Esophagus muscularis mucosa (tissue), 4 donors: ENCODE measurements at places on chromosomes 12 and 14. TPM values are rescaled to one million over a fixed set of nuclear protein-coding genes. Genes with fewer than 3 reads are reported as not detected.
A peak's percentile ranks its signal among the peaks of the same experiment; 100 is the strongest.

GRCh38 chr12:132622437-132623071 is 4.0 kb downstream of the P2RX2 start:
- H3K4me1 ChIP-seq, result peaks cover 45% of the 10 kb centered on the region
- peaks cover 27% of the 10 kb centered on the region for H3K36me3 ChIP-seq
- H3K27ac ChIP-seq, result peak overlapping the region; percentile 47
- H3K4me3 ChIP-seq, result no peak overlapping the region

Gene METTL25
- total RNA-seq, result 15.2 TPM

- peak overlapping the region; percentile 79 for H3K27ac ChIP-seq
- H3K27me3 ChIP-seq, result no peaks in the 10 kb centered on the region
- no peak overlapping the region for H3K4me3 ChIP-seq
These were observed 64.3 kb downstream of the DCAF5 start for GRCh38 chr14:69088586-69088985.

Gene DLK1
- not detected for total RNA-seq

Gene CD69
- 2.5 TPM for total RNA-seq

DNA sequence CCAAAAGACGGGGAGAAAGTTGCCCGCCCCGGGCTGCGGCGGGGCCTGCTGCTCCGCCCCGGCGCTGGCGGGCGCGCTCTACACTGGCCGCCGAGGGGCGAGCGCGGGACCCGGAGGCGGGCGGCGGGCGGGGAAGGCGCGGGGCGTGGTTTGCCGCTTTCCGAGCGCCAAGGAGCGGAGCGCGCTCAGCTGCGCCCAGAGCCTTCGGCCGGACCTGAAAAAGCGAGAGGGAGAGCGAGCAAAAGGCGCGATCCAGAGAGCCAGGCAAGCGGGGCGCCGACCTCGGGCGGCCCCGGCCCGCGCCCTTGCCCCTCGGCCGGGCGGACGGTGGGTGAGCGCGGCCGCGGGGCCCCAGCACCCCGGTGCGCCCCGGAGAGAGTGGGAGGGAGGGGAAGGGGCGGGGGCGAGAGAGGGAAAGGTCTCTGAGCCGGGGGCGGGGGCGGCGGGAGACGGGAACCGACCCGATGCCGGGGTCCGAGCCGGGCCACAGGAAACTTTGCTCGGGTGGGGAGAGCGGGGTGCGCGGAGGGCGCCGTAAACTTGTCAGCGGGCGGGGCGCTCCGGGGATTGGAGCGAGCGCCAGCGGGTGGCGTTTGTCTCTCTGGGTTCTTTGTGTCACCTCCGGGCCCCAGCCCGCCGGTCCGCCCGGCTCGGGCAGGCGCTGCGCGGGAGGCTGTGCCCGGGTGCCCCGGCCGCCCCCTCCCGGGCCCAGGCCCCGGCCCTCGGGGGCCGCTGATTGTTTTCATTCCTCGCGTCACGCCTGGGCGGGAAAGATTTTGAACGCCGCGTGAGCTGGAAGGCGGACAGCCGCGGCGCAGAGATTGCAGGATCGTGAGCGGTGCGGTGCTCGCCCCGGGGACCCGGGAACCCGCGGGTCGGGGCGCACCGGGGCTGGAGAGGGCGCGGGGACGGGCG is at the start of gene SYNE2:
Gene SYNE2 (plus strand): TSS at position 188 of the 915 bp plus-strand sequence. CDS start 56,145 bp downstream, outside the sequence.
- no peak for DNase-seq
- no peaks in the 10 kb centered on the region for H3K36me3 ChIP-seq

Gene RHEBL1
- not detected for total RNA-seq

Gene POTEG
- total RNA-seq, result not detected

DNA sequence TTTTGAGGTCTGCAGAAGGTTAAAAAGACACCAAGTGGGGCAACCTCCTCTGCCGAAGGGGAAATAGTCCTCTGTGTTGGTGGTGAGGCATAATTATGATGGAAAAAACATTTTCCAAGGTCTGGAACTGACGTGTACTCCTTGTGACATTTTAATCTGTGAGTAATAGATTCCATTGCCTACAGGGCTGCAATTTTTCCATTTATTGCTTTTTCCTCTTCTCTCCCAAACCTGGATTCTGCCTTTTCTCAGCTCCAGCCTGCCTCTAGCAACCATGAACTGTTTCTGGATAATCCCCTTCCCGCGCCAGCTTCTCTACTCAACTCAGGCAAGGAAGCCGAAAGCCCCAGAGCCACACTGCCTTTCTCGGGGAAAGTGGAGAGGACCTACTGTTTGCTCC is 230.1 kb upstream of the PLXNC1 start:
- no peak overlapping the region for H3K4me3 ChIP-seq
- H3K27me3 ChIP-seq, result no peaks in the 10 kb centered on the region
- no peaks in the 10 kb centered on the region for H3K36me3 ChIP-seq
- H3K4me1 ChIP-seq, result no peaks in the 10 kb centered on the region
- DNase-seq, result no peak

- no peaks in the 10 kb centered on the region for H3K27me3 ChIP-seq
- DNase-seq, result no peak
- H3K4me1 ChIP-seq, result no peaks in the 10 kb centered on the region
- H3K36me3 ChIP-seq, result no peaks in the 10 kb centered on the region
These were observed 154.1 kb upstream of the ATP2B1 start for GRCh38 chr12:89862511-89863445.

- DNase-seq, result no peak
- no peaks in the 10 kb centered on the region for H3K36me3 ChIP-seq
- H3K27ac ChIP-seq, result no peak overlapping the region
- no peaks in the 10 kb centered on the region for H3K4me1 ChIP-seq
- H3K4me3 ChIP-seq, result no peak overlapping the region
These were observed 253.1 kb downstream of the ANO6 start for GRCh38 chr12:45468751-45469615.

- H3K4me3 ChIP-seq, result no peak overlapping the region
- H3K27me3 ChIP-seq, result no peaks in the 10 kb centered on the region
- H3K27ac ChIP-seq, result no peak overlapping the region
- H3K36me3 ChIP-seq, result no peaks in the 10 kb centered on the region
These were observed 53.8 kb downstream of the FAM222A start for GRCh38 chr12:109767456-109767855.
